ENCODE measurements at places on chromosomes 11 and 22.

GRCh38 chr22:17472932-17473331 is 90.4 kb upstream of the SLC25A18 start:
- no peak for DNase-seq

DNA sequence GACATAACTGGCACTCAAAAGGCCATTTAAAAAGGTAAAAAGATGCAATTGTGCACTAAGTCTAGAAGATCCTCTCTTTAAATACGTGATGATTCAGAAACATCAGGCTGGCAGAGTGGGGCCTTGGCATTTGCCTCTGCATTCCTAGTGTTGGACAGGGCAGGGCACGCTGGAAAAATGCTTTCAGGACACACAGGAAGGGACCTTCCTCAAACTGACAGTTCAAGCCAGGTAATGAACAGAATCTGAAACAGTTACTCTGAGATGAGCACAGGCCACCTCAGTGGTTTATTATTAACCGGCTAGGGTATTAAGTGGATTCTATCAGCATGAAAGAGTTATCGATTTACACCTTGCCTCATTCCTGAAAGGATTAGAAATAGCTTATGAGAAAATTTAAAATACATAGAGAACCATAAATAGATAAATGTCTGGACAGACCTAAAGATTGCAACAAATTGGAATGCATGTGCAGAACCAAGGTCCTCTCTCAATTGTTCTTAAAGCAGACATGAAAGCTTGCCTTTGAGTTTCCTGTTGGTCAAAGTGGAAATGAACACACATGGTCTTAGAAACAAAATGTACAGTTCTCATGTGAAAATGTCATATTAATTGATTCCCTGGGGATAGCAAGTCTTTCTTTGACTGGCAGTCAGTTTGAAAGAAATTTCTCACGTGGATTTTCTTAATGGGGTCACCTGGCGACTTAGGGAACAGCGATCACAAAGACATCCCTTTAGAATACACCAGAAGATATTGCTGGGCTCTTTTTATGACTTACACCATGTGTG is 21.5 kb upstream of the CSNK2A3 start:
- no peak for DNase-seq

DNA sequence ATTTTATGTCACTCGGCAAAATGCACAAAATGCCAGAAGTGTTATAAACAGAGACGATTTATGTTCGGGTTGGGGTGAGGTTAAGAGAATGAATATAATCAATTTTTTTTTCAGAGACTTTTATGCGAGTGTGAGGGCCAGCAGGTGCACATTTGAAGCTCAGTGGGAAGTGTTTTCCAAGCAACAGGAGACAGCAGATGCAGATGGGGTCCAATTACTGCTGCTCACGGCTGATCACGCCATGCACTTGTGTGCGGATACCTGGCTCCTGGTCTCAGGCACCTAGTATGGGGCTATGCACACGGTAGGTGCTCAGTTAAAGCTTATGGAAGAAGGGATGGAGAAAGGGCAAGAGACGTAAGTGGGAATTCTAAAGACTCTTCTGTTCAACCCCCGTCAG is 249.1 kb downstream of the MIAT start:
- no peak for DNase-seq

GRCh38 chr11:119671561-119672015 is 57.4 kb downstream of the NECTIN1 start:
- no peak for DNase-seq

GRCh38 chr11:111819161-111819828 is 52.1 kb downstream of the ALG9 start:
- DNase-seq: no peak
